ENCODE measurements at places on chromosomes 2 and 18.

DNA sequence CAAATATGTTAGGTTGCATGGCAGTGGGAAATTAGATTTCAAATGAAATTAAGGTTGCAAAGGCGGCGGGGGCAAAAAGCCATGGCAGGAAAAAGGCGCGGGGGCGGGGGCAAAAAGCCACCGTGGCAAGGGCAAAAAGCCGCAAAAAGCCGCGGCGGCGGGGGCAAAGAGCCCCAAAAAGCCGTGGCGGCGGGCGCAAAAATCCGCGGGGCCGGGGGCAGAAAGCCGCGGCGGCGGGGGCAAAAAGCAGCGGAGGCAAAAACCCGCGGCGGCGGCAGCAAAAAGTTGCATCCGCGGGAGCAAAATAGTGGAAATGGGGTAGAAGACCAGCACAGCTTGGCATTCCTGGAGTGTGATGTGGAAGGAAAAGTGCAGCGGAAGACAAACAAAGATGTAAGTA, 417.1 kb downstream of the ANKRD30B start:
- no peak for DNase-seq

- no peak for DNase-seq
These were observed 113.7 kb downstream of the SPTBN1 start for GRCh38 chr2:54569745-54570301.

DNA sequence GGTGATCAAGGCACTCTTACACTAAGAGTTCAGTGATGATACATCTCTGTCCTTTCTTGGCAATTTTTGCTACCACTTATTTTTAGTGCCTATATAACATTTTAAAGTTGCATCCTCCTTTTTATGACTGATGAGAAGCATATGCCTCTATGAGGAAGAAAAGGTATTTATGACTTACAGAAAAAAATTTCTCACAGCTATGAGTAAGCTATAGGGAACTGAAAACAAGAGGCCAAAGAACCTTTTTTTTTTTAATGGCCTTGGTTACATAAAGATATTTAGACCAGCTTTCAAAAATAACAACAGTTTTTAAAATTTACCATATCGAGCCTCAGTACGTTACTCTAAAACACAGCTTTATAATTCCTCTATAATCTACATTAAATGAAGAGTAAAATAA, 21.3 kb downstream of the MBD5 start:
- DNase-seq = no peak

GRCh38 chr2:108222261-108222660, 17.5 kb upstream of the SULT1C3 start:
- no peak for DNase-seq

DNA sequence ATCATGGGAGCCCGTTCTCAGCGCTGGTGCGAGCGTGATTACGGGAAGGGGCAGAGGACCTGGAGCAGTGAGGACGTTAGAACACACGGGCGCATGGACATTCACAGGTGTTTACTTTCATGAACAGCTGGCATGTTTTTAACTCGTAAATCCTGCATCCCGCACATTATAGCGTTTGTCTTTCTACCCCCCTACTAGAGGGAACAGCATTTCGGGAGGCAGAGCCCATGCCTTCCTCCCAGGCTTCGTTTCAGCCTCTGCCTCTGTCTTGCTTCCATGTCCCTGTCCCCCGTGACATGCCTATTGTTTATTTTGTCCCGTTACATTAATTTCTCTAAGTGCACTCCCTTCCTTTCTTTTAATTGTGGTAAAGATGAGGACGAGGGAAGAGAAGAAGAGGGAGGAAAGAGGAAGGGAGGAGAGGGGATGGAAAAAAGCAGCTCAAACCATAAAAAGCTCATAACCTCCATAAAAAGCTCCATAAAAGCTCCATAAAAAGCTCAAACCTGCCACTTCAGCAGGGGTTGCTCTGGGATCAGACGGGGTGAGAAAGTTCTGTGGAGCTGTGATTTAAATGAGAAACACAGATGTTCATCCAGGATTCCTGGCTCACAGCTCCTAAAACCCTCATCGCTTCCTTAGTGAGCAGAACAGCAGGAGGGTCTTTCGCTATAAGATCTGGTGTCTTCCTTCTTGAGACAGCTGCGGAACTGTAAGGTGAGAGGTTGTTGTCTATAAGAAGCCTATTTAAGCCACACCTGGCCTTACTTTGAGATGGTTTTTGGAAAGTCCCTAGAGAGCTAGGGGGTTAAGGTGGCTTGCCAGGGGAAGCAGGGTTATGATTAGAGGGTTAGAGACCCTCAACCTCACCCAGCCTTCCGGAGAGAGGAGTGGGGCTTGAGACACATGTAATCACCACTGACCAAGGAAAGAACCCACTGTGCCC, 66.6 kb upstream of the SNTG2 start:
- no peak for DNase-seq

- DNase-seq = no peak
These were observed 99.1 kb upstream of the ITGA6 start for GRCh38 chr2:172328103-172328841.

GRCh38 chr2:240359695-240360094, 75.8 kb upstream of the GPC1 start:
- no peak for DNase-seq

- DNase-seq = no peak
These were observed 118.4 kb upstream of the HAAO start for GRCh38 chr2:42910645-42911405.

GRCh38 chr2:43021791-43022509, 204.5 kb downstream of the ZFP36L2 start:
- DNase-seq = no peak

Measured in cerebellar nuclear complex (tissue), 1 donor.